Thoracic aorta (tissue), 2 donors: ENCODE measurements at places on chromosomes 12 and 14.

DNA sequence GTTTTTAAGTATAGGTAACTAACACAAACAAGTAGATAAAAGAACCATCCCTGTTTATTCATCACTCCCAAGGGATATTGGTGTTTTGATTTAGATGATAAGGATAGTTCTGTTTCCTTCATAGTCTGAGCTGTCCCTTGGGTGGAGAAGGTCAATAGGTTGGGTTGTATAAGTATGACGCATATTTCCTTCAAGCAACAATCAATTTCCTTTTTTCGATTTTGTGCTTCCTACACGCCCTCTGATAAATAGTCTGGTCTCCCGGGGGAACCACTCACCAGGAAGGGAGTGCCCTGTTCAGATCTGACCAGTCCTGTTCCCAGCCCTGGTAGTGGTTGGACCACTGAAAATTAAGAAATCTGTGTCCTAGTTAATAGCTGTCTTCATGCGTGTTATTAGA lies 378.8 kb upstream of the FAR2 start:
- H3K27ac ChIP-seq: no peak overlapping the region
- DNase-seq: no peak
- no peaks in the 10 kb centered on the region for H3K27me3 ChIP-seq
- H3K4me3 ChIP-seq: no peak overlapping the region

DNA sequence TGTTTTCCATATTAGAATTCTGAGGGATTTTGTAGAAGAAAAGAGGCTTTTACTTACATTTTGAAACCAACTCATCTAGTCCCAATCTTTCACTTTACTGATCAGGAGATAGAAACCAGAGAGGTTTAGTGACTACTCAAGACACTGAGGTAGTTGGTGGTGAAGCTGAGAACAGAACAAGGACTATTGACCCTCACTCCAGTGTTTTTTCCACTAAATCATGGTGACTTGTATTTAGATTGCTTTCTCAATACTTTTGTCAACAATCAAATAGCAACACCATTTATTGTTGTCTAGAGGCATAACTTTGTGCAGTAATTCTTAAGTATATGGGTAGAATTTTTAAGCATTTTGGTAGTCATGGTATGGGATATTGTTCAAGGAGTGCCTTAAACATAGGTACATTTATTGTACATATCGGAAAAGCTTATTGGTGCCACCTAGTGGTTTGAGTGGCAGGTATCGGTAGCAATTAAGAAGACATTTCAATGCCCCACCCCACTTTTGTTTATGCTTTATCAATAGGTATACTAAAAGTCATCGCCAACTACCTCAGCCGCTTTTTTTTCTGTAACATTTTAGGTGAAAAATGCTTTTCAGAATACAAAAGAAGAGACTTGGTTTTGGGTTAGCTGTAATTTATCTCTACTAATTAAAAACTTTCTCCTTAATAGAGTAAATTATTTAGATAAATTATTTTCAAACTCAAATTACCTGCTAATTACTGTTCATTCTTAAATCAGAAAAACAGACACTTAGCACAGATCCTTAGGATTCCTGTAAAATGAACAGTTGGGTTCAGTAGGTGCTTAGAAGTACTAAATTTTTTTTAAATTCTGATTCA lies 47.3 kb upstream of the PAWR start:
- peaks cover 2% of the 10 kb centered on the region for H3K4me1 ChIP-seq
- no peaks in the 10 kb centered on the region for H3K27me3 ChIP-seq
- no peak overlapping the region for H3K4me3 ChIP-seq

DNA sequence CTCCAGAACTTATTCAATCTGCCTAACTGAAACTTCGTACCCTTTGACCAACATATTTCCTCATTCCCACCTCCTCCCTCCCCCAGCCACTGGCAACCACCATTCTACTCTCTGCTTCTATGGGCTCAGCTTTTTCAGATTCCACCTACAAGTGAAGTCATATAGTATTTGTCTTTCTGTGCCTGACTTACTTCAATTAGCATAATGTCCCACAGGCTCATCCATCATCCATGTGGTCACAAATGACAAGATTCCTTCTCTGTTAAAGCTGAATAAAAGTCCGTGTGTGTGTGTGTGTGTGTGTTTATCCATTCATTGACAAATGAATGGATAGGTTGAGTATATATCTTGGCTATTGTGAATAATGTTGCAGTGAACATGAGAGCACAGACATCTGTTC lies 1.3 kb upstream of the C14orf39 start:
- H3K4me3 ChIP-seq: no peak overlapping the region
- no peaks in the 10 kb centered on the region for H3K36me3 ChIP-seq
- DNase-seq: no peak
- peaks cover 5% of the 10 kb centered on the region for H3K4me1 ChIP-seq
- peaks cover 8% of the 10 kb centered on the region for H3K27me3 ChIP-seq
- H3K27ac ChIP-seq: no peak overlapping the region

DNA sequence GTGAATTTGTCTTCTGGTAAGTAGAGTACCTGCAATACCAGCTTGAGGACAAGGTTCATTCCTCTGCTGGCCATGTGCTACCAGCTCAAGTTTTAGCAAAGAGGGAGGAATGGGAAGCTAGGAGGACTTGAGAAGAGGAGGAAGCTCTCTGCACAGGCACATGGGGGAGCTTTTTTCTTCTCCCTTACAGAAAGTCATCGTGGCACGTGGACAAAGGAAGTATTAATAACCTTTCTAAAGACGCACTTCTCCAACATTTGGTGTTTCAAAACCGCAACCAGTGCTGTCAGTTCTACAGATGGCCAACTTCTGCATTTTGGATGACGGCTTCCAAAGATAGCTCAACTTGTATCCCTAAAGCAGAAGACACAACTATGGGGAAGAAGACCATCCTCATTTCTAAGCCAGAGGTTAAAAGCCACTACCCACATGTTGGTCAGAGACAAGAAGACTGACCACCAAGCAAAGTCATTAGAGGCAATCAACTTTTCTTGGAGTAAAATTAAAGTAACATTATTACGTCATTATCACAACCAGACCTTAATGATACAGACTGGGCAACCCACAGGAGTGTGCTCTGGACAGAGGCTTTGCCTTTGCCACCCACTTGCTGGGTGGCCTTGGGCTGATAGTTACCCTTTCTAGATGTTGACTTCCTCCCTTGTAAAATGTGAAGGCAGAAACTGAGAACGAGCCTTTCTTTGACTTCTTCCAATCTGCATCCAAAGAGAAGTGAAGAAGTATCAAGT lies 12.3 kb upstream of the TMED10 start:
- no peaks in the 10 kb centered on the region for H3K36me3 ChIP-seq
- no peaks in the 10 kb centered on the region for H3K27me3 ChIP-seq
- DNase-seq: no peak

GRCh38 chr12:32303174-32303549 lies 96.2 kb upstream of the FGD4 start:
- no peak for DNase-seq
- no peak overlapping the region for H3K4me3 ChIP-seq
- H3K27me3 ChIP-seq: no peaks in the 10 kb centered on the region
- H3K27ac ChIP-seq: no peak overlapping the region
- H3K4me1 ChIP-seq: no peaks in the 10 kb centered on the region

DNA sequence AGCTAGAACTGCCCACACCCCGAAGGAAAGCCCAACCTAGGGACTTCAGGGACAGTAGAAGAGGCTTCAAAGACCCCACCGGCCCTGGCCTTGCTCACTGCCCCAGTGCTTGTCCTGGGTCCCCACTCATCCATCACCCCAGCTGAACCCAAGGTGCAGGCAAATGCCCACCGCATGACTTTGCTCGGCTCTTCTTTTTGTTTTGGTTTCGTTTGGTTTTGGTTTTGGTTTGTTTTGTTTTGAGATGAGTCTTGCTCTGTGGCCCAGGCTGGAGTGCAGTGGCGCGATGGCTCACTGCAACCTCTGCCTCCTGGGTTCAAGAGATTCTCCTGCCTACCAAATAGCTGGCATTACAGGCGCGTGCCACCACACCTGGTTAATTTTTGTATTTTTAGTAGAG lies 9.0 kb downstream of the CCDC85C start:
- no peaks in the 10 kb centered on the region for H3K27me3 ChIP-seq
- no peak overlapping the region for H3K27ac ChIP-seq
- H3K4me3 ChIP-seq: no peak overlapping the region
- H3K4me1 ChIP-seq: no peaks in the 10 kb centered on the region

DNA sequence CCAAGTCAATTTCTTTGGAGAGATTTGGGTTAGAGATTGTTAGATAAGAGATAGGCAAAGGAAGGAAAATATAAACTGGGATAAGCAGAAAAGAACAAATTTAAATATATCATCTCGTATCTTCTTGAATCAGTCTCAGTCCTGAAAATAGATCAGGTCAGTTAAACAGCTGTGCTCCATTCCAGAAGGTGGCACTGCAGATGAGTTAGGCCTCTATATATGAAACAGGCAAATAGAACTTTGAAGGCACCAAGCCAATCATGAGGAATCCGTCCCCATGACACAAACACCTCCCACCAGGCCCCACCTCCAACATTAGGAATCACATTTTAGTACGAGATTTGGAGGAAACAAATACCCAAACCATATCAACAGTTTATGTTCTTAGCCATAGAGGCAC lies 605.5 kb upstream of the USP15 start:
- no peaks in the 10 kb centered on the region for H3K36me3 ChIP-seq
- H3K27ac ChIP-seq: no peak overlapping the region
- H3K4me1 ChIP-seq: no peaks in the 10 kb centered on the region
- H3K27me3 ChIP-seq: no peaks in the 10 kb centered on the region

GRCh38 chr14:35438910-35439713 lies 34.6 kb upstream of the NFKBIA start:
- H3K27ac ChIP-seq: no peak overlapping the region
- no peaks in the 10 kb centered on the region for H3K27me3 ChIP-seq
- H3K36me3 ChIP-seq: no peaks in the 10 kb centered on the region
- H3K4me3 ChIP-seq: no peak overlapping the region

- DNase-seq: no peak
- H3K4me1 ChIP-seq: peaks cover 10% of the 10 kb centered on the region
- peaks cover 12% of the 10 kb centered on the region for H3K36me3 ChIP-seq
- no peak overlapping the region for H3K4me3 ChIP-seq
These were observed 32.3 kb downstream of the NRDE2 start for GRCh38 chr14:90299408-90299807.

GRCh38 chr12:39574378-39574777 lies 45.2 kb downstream of the ABCD2 start:
- H3K4me3 ChIP-seq: no peak overlapping the region
- no peak overlapping the region for H3K27ac ChIP-seq
- DNase-seq: no peak
- H3K4me1 ChIP-seq: no peaks in the 10 kb centered on the region
- no peaks in the 10 kb centered on the region for H3K36me3 ChIP-seq
- H3K27me3 ChIP-seq: no peaks in the 10 kb centered on the region

DNA sequence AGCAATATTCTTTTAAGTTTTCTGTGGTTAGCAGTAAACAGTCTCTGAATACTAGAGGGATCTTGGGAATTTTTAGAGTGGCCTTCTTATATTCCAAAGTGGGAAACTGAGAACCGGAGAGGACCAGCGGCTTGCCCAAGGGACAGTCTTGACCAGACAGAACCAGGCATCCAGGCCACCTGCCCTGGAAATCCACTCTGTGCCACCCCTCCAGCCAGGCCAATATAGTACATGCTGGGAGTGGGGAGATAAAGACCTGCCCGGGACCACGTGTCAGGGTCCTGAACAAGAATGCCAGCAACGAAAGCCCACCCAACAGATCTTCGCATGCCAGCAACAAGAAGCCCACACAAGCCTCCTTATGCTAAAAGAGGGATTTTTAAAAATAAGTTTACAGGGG lies 49.4 kb upstream of the RIN3 start:
- no peak overlapping the region for H3K27ac ChIP-seq
- H3K4me3 ChIP-seq: no peak overlapping the region
- peaks cover 20% of the 10 kb centered on the region for H3K4me1 ChIP-seq
- no peak for DNase-seq
- H3K36me3 ChIP-seq: no peaks in the 10 kb centered on the region

DNA sequence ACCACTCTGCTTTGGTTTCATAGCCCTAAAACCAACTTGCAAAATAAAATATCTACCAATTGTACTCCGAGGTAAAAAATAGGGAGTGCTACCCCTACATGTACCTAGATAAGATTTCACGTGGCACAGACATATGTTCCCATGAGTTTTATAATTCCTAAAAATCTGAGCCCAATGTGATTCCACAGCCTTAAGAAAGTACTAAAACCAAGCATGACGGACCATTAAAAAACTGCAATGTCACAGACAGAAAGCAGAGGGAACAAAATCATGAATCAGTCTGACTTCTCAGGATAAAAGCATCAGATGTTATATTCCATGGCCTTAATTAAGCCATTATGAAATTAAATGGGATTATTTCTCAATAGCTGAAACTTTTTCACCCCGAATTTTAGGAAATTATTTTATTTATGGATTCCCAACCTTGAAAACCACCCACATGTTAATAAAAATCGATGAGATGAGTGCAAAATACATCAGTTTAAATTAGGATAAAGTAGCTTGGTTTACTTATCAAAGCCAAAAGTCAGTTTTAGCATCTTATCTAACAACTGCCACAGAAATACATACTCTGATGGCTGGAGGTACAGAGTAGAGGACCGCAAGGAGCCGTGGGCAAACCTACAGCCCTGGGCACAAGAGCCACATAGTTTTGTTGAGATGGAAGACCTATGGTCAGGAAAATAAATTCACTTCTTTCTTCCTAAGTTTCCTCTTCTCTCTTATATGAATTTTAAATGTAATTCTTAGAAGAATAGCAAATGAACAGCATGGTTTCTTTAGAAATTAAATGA lies 4.5 kb downstream of the ITPR2 start:
- peaks cover 11% of the 10 kb centered on the region for H3K4me1 ChIP-seq
- no peak overlapping the region for H3K27ac ChIP-seq
- no peaks in the 10 kb centered on the region for H3K36me3 ChIP-seq

DNA sequence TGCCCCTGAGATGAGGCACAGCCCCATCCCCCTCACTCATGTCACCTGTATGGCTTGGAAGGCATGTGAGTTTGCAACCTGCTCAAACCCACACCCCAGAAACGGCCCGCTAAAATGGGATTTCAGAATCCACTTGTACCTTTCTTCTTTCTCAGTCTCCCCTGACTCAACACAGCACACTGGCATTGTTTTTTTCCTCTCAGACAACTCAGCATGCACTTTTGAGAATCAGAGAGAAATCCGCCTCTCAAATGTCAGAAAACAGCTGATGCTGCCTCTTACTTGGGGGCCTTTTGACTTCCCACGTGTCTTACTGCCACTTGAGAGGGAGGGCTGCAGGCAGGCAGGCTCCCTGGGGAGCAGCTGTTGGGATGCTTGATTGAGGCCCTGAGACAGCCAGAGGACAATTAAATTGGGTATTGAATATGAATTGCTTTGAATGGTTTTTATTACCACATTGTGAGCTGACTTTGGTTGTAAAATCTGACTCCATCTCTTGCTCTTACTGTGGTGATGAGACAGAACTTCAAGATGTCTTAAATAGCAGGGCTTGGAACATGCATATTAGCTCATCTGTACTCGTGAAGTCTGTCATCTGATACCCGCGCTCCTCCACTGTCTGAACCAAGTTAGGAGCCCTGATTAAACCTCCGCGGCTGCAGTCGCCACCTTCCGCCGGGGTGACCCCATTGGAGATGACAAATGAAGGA lies 96.6 kb downstream of the APAF1 start:
- no peaks in the 10 kb centered on the region for H3K27me3 ChIP-seq
- peaks cover 6% of the 10 kb centered on the region for H3K4me1 ChIP-seq
- H3K27ac ChIP-seq: no peak overlapping the region
- H3K4me3 ChIP-seq: no peak overlapping the region
- DNase-seq: no peak
